ENCODE measurements at places on chromosomes 16 and 17.

- no peak for DNase-seq
Observed at GRCh38 chr16:50235581-50235980, 30.8 kb upstream of the ADCY7 start.

DNA sequence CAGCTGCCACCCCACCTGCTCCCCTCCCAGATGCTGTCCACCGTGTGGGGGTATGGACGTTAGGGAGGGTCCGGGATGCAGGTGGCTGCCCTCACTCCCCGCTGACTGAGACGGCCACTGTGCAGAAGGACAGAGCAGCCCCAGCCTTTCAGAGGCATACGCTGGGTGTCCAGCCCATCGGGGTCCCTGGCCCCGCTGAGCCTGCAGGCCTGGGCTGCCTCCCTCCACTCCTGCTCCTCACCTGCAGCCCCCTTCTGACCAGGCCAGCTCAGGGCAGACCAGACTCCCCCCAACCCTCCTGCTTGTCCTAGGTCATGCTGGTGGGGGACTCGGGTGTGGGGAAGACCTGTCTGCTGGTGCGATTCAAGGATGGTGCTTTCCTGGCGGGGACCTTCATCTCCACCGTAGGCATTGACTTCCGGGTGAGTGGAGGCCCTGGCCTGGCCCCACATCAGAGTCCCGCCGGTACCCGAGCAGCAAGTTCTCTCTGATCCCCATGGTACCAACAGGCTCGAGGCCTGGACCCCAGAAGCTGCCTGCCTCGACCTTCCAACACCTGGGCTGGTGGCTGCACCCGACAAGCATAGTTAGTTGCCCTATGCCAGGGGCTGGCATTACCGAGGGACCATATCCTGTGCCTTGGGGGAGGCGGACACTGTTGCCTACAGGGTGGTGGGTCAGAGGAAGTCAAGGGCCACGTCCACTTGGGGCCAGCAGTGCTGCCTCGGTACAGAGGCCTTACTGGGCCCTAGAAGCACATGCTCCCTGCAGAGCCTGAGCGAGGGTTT lies 1.4 kb downstream of the RAB26 start:
- no peak for DNase-seq

DNA sequence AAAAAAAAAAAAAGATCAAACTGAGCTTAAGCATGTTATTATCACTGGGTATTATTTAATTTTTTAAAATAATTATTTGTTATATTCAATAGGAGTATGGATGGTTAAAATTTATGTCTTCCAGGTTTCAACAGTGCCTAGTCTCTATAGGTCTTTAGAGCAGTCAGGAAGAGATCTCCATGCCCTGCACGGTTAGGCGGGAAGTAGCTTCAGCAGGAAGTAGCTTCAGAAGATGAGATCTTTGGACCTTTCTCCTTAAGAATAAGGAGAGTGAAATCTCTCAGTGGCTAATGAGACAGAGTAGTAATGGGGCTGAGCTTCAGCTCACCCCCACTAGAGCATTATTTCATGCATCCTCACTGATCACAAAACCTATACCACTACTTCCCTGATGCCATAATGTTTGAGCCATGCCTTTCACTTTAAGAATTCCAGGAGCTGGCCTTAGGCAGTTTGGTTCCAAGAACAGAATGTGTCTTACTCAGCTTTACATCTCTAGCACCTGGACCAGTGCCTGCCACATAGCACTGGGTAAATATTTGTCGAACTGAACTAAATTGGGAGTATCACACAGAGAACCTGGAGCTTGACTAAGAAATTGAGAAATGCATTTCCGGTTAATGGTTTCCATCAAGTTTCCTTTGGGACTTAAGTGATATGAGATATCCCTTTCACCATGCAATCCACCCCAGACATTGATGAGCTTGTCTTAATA lies 43.5 kb downstream of the SCPEP1 start:
- DNase-seq, result no peak

DNA sequence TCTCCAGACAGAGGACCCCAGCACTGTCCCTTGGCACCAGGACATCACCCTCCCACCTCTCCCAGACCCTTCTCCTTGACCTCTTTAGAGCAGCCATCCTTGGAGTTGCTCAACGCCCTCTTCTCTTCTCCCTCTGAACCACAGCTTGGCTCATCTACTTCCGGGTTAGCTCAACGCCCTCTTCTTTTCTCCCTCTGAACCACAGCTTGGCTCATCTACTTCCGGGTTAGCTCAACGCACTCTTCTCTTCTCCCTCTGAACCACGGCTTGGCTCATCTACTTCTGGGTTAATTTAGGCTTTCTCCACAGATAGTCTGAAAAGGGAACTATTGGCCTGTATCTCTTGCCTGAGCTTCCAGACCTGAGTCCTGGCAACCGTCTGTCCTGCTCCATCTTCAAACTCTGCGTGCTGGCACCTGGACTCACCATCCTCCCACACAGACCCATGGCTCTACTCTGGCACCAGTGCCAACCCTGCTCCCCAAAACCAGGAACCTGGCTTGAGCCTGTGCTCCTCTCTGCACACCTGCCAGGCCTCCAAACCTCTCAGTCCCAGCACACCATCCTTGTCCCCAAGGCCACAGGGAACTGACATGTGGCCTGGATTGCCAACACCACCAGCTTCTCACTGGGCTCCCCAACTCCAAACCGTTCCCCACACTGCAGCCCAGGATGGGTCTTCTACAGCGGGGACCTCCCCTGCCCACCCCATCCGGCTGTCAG lies 25.3 kb upstream of the FAAP100 start:
- DNase-seq, result peak; percentile 7

GRCh38 chr17:79777894-79778503 lies at the start of gene CBX2:
Gene CBX2, plus strand, starts transcription at chr17:79778148. Its CDS starts 88 bp downstream, at chr17:79778236.
- peak; percentile 88 for DNase-seq

DNA sequence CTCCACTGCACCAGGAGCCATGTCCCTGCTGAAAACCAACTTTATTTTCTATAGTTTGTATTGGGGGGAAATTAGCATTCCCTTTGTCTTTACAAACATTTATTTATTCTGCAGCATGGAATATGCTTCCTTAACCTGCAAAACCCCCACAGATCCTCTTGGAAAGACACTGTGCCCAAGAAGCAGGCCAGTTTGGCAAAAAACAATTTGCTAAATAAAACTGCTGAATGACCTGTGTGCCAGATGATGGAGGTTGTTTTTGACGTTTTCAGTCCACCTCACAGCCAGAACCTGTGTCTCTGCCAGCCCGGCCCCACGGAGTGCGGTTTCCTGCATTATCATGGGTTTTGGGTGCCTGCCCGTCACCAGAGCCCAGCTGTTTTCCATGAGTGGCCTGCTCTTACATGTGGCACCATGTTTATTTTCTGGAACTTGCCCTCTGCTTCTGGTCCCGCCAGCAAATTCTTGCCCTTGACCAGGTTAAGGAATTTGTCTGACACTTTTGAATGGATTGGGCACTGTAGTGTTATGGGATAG lies 26.4 kb downstream of the ORC6 start:
- no peak for DNase-seq

GRCh38 chr16:66714654-66715307 lies 18.2 kb upstream of the CMTM4 start:
- DNase-seq, result no peak

DNA sequence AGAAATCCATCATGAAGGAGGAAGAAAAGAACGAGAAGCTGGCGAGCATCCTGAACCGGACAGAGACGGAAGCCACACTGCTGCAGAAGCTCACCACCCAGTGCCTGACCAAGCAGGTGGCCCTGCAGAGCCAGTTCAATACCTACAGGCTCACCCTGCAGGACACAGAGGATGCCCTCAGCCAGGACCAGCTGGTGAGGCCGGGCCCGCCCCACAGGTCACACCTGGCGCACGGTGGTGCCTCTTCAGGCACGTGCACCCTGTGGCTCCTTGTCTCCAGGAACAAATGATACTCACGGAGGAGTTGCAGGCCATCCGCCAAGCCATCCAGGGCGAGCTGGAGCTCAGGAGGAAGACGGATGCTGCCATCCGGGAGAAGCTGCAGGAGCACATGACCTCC lies 19.8 kb upstream of the GAA start:
- no peak for DNase-seq

DNA sequence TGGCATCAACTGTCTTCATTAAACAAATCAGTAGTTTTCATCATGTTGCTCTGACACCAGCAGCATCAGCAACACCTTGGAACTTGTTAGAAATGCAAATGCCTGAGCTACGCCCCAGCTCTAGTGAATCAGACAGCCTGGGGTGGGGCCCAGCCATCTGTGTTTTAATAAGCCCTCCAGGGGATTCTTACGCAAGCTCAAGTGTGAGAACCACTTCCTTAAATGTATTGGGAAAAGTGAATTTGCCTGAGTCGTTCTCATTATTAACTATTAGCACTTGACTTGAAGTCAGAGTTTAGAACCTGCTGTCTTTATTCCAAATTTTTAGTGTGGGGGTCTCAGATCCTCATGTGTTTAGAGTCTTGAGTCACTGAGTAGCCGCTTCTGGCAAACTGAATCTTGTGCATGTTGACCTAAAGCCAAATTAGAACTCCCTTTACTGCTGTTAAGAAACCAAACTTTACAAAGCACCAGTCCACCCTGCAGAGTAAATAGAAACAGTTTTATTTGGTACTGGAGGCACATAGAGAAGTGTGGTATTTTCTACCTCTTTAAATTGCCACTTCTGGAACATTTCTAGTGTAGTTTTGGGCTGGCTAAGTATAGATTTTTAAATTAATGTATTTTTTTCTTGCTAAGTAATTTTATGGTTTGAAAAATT lies 137.4 kb upstream of the COX10 start:
- peak; percentile 12 for DNase-seq

DNA sequence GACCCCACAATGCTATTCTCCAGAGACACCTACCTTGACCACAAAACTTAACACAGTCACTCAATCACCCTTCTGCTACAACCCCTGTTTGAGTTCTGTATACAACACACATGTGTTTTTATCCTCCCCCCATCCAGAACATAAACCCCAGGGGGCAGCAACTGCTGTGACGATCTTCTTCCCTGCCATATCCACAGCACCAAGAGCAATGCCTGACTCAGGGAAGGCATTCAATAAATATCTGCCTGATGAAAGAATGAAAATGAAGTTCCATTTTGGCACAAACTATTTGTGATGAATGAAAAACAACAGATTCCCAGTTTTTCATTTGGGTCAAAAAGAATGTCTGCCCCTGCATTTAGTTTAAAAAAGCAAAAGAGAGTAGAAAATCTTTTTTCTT lies 27.0 kb downstream of the ASIC2 start:
- DNase-seq, result no peak

- no peak for DNase-seq
Observed at GRCh38 chr16:27254262-27254811, 14.2 kb downstream of the NSMCE1 start.

DNA sequence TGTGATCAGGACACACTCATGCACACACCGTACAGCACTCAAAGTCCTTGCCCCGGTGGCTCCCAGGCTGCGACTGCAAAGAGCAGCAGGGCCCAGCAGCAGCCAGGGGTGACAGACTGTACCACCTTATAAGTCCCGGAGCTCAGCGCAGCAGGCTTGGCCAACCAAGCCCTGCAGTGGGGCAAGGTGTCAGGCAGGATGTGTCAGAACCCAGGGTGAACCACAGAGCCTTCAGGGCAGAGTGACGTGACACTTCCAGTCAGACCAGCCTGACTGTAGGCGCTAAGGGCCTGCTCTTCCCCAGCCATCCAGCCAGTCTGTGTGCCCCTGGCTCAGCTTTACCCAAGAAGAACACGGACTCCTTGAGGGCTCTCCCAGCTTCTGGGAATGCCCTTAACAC lies 204.1 kb downstream of the COPRS start:
- DNase-seq, result peak; percentile 51

DNA sequence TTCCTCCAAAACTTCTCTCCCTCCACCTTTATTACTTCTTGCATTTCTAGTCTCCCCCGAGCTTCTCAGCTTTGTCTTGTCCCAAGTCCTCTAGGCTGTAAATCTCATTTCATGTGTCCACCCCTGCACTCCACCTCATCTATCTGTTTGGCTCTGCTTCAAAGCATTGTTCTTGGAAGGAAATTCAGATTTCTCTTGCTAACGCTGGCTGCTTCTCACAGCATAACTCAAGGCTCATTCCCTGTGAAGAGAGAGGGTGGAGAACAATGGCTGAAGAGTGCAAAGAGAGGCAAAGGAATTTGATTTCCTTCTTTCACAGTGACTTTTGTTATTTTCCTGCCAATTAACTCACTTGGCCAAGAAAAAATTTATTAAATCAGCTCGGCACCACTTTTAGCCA lies 476.5 kb downstream of the TMEM114 start:
- DNase-seq, result no peak

GRCh38 chr16:74770831-74771526 lies 3.6 kb downstream of the FA2H start:
- DNase-seq, result no peak

DNA sequence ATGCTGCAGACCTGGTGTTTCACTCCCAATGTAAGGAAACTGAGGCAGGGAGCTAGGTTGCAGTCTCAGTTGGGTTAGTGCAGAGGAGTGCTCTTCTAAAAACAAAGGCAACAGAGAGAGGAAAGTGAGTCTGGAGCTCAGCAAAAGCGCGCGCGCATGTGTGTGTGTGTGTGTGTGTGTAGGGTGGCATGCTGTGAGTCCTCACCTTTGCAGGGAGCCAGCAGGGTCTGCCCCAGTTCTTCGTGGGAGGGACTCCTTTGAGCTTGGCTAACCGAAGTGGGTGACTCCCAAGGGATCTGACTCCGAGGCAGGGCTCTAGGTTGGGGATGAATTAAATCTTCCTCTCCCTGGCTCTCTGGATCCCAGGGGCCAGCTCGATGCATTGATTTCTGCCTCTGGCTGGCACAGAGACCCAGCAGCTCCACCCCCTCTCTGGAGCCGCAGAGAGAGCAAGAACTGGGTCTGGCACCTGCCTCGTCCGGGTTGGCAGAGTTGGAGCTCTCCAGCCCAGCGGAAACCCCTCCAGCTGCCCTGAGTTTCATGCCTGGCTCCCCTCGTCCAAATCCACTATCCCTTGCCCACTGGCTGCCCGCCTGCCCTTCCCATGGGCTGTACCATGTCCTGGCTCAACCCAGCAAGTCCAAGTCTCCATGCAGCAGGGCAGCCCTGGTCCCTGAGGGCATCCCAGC lies 1.3 kb upstream of the BTBD17 start:
- no peak for DNase-seq

DNA sequence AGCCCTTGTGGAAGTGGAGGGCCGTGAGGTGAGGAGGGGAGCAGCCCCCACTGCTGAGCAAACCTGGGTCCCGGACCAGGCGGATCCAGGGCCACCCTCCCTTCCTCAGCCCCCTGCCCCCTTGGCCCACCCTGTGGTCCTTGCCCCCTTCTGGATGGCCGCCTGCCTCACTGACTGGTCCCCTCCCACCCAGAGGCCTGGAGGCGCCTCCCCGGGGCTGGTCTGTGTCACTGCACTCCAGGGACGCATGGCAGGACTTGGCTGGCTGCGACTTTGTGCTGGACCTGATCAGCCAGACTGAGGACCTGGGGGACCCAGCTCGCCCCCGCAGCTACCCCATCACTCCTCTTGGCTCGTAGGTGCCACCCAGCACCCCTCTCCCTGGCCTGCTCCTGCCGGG lies 19.2 kb upstream of the SMIM5 start:
- no peak for DNase-seq

All from CD4-positive, alpha-beta T cell treated with Interferon alpha-2 for 1 hour (primary cell).